T-cell (primary cell): ENCODE measurements at places on chromosomes 5 and 9. TPM values are rescaled to one million over a fixed set of nuclear protein-coding genes. Genes with fewer than 3 reads are reported as not detected.

The STING1 gene
- total RNA-seq: 138 TPM

The RAB14 gene
- total RNA-seq: 56.6 TPM

The TRPM3 gene
- not detected for total RNA-seq

The AMBP gene
- 2.2 TPM for total RNA-seq

The PCDHGB3 gene
- 0.85 TPM for total RNA-seq

The ROR2 gene
- total RNA-seq: not detected

The SPINK13 gene
- total RNA-seq: not detected

The ERCC8 gene
- total RNA-seq: 6.8 TPM

The PIP5KL1 gene
- total RNA-seq: 0.99 TPM

The FAM81B gene
- not detected for total RNA-seq

The BARHL1 gene
- not detected for total RNA-seq

The PAPPA gene
- total RNA-seq: 0.09 TPM

The PCDHGA12 gene
- total RNA-seq: 0.14 TPM

The PDE8B gene
- not detected for total RNA-seq

The SNAPC3 gene
- 11.3 TPM for total RNA-seq

The OLFM1 gene
- 0.16 TPM for total RNA-seq

The CDC37L1 gene
- total RNA-seq: 21.6 TPM

The IL3 gene
- total RNA-seq: not detected

The SMIM32 gene
- not detected for total RNA-seq

The CYSRT1 gene
- total RNA-seq: 0.53 TPM

The EQTN gene
- not detected for total RNA-seq
